ENCODE measurements at places on chromosomes 3 and 15.

DNA sequence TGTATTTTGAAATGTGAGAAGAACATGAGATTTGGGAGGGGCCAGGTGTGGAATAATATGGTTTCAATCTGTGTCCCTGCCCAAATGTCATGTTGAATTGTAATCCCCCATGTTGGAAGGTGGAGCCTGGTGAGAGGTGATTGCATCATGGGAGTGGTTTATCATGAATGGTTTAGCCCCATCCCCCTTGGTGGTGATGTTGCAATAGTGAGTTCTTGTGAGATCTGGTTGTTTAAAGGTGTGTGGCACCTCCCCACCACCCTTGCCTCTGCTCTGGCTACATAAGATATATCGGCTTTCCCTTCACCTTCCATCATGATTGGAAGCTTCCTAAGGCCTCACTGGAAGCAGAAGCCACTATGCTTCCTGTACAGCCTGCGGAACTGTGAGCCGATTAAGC lies 23.9 kb upstream of the TMEM108 start:
- DNase-seq: no peak

DNA sequence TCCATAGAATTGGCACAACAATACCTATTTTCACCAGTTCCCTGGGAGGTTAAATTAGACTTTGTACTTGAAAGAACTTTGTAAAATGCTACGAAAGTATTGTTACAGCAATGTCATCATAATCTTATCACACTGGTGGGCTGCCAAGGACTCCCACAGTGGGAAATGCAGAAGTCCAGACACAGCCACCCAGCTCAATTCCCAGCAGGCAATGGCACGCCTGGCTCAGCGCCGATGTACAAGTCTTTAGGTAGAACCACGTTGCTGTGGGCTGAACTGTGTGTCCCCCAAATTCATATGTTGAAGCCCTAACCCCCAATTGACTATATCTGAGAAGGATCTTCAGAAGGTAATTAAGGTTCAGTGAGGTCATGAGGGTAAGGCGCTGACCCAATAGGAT lies 12.3 kb downstream of the MYO5C start:
- DNase-seq: no peak

DNA sequence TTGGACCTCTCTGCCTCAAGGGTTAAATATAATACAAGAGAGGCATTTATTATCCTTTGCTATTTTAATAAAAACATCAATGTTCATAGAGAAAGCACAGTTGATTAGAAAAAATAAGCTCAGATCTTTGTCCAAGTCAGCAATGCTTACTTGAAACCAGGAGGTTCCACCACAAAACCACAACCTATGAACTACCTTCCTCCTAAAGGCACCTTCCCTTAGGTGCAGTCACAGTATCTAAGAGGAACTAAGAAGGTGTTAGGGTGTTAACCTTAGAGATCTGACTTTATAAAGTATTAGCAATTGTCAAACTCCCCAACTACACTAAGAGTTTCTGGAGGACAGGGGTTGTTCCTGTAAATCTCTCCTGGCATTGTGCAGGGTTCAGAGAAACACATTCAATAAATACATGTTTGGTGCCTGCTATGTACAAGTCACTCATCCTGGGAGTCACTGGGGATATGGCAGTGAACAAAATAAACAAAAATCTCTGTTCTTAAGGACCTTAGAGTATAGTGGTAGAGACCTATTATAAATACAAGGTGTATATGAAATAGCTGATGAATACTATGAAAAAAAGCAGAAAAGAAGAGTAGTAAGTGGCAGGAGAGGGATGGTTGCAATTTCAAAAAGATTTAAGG lies 208.6 kb downstream of the NFKBIZ start:
- DNase-seq: no peak

DNA sequence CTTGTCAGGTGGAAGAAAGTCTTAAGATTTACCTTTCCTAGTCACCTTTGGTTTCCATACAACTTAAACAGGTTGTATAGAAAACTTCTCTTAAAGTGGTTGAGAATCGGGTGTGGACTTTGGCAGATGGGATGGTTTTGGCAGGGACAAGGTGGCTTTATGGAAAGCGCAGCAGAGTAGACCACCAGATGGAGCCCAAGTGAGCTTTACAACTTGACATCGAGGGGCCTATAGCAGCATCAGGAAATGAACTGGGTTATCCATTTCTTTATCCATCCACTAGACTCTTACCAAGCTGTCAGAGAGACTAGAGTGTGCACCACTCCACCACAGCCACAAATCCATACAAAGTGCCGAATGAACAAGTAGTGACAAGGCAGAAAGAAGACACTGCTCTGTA lies 85.3 kb upstream of the MBNL1 start:
- no peak for DNase-seq
